ENCODE measurements at places on chromosomes 2 and 18.

DNA sequence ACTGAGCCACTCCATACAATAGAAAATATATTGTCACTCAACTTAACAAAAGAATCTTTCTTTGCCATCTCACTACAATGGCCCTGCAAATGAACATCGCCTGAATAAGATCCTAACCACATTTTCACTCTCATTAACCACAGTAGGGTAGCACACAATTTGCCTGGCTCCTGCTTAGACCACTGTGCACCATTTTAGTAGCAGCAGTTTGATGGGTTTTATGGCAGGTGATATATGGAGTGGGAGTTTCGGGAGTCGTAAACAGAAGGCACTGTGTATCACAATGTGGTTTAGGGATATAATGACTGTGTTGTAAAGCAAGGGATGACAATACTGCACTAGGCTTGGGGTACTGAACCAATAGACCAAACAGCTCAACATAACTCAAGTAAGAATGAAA is 617.4 kb downstream of the BCL11A start:
- DNase-seq = no peak

DNA sequence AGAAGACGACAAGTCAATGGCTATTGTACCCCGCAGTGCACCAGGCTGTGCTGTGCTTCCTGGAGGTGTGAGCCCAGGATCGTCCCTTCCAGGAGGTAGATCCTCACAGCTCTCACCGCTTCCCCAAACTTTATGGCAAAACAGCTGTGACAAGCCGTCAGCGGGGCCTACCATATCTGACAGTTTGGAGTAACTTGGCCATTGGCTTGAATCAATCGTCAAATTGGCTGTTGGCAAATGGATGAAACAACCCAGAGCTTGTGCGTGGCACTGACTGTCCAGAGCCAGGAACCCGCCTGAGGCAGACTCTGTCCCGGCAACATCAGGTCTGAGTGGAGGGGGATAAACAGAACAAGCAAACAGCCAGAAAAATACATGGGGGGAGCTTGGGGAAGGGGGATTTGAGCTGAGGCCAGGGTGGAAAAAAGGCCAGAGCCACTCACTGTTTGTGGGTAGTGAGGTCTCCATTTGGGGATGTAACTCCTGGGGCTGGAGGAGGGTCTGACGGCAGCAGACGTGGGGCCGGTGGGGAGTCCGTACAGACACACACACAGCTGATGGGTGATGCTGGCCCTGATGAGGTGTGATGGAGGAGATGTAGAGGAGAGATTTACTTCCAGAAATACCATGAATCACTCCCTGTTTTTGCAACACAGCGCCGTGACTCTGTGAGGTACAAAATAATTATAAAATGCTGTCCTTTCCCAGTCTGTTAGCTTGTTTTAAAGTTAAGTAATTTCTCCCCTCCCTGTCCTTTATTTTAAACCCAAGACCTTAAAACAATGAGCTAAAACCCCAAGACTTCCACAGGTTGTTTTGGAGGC is 174.8 kb downstream of the TWIST2 start:
- DNase-seq = no peak

DNA sequence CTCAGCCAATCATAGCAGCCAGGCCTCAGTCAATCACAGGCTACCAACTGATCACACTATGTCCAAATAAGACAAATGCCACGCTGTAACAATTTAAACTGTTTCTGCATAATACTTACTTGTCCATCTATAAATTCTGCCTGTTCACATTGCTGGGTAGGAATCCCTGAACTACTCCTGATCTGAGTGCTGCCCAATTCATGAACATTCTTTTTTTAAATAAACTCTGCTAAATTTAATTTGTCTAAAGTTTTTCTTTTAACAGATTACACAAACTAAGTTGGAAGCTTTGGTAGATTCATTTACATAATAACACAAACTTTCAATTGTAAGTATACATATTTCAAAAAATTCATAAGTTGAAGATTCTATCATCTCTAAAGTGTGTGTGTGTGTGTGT is 583.0 kb downstream of the ERBB4 start:
- no peak for DNase-seq

DNA sequence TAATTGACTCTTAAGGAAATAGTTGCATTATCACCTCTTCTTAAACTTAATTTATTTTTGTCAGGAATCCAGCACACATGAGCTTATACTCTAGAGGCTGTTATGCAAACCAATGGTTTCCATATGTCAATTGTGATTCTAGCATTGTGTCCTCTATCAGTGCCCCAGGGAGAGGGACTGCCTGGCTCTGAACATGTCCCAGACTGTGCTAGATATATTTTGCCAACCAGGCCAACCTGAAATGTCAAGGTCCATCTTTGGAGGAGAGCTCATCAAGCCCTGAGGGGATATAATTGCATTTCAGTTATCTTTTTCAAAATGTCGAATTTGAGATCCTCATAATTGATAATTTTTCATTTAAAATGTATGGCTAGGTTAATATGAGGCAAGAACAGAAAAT is 34.2 kb downstream of the HNMT start:
- DNase-seq = no peak

DNA sequence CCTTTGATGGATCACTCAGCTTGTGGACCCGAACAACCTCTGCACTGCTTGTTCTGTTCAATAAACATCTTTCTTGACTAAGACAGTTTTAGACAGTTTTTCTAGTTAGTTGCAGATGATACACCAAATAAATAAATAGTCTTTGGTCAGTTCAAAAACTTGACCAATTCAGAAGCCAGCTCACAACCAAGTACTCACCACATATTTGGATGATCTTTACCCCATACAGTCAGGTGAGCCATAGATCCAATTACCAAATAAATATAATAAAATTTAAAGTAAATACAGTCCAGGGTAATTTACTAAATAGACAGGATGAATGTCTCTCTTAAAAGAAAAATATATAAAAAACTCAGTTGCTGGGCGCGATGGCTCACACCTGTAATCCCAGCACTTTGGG is 18.2 kb downstream of the SCN3A start:
- no peak for DNase-seq

GRCh38 chr18:54255141-54255540 is 14.2 kb upstream of the POLI start:
- DNase-seq = no peak

GRCh38 chr2:221444106-221444505 is 128.0 kb downstream of the EPHA4 start:
- no peak for DNase-seq

DNA sequence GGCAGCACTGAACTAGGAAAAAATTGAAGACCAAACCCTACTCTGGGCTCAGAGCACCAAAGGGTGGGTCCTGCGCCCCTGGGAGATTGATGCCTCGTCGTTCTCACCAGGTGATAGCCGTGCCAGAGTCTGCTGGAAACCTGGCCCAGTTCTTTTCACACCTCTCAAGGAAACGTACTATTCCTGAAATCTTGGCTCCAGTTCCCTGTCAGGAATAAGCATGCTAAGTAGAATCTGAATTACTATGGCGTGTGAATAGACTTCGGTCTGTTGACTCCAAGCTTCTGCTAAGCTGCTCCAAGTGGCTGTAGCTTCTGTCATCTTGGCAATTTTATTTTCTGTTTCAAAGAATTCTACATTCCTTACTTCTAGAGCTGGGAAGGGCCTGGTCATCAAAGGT is 75.4 kb downstream of the MARCHF4 start:
- DNase-seq = no peak

DNA sequence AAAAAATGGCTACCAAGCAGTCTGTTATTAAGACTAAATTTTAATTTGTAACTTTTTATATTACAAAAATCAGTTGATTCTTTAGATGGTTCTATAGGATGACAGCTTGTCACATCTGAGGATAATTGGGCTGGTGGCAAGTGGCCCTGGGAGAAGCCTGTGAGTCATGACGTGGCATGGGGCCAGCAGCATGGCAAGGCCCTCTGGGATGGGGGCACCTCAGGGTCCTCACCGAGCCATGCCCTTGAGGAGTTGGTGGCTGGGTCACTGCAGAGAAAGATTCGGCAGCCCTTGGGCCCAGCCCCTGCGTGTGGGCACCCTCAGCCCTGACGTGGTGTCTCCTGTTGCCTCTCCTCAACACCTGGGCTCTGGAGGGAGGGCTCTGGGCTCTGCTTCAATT is 49.7 kb downstream of the STK25 start:
- no peak for DNase-seq

DNA sequence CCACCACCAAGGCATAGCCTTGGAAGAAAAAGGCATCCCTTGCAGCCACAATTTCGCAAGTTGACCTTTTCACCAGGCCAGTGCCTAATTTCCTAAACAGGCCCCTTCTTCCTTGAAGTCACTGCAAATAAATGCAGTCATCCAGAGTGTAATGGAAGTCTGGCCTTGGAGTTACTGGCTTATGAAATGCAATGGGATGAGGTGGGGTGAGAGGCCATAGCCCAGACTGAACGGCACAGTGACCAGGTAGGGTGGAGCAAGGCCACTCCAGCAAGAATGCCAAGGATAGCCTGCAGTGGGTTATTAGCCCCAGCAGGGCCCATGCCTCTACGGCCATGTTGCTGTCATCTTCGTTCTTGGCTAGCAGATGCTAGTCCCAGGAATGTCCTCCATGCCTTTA is 68.4 kb downstream of the BCL11A start:
- DNase-seq = no peak

DNA sequence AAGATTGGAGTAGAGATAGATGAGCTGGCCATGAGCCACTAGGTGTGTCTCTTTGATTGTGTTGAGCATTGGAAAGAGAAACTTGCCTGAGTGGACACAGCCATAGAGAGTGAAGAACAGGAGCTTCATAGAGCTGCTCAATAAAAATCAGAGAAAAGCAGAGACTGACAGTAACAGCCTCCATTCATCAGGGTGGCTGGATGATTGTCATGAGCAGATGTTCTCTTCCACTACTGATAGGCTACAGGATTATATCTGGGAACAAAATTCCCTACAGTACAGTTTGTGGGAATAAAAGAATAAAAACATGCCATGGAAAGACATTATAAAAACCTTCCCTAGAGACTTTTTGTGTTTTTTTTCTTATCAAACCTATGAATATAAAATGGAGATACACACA is 404.8 kb upstream of the ACVR2A start:
- no peak for DNase-seq

- no peak for DNase-seq
Measured at GRCh38 chr2:64638502-64639120, 15.1 kb downstream of the SERTAD2 start.

DNA sequence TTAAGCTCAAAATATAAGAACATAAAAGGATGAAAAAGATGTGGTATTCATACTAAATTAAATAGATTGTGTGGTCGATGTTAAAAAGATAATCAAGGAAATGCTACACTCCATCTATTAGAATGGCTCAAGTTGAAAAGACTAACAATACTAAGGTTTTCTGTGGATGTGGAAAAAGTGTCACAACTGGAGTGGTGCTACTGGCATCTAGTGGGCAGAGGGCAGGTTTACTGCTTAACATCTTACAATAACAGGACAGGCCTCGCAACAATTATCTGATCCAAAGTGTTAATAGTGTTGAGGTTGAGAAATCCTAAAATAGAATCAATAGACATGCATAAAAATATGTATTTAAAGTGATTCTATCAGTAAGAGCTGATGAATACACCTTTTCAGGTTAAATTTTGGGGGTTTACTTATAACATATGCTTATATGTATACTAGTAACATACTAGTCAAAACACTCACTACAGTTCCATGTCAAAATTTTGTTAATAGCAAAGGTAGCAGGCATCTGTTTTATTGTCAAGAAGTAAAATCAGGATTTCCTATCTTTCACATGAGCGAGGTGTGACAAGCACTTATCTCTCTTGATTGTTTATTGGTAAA is 91.5 kb upstream of the TMEFF2 start:
- DNase-seq = no peak

GRCh38 chr2:129467941-129468340 is 511.5 kb upstream of the RAB6C start:
- no peak for DNase-seq

DNA sequence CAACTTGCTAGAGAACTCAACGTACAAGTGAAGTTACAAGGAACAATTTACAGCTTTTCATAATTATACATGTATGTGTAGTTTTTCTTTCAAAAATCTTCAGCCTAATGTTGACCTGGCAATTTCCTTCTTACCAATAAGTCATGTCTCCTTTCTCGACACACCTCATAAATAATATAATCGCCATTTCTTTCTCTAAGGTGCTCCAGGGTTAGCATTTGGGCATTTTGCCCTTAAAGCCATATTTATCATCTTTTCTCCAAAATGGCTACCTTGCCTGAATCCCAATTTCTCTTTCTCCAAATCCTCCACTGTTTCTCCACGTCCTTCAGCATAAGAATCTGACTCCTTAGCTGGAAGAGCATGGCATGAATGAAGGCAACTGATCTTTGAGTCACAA is 50.3 kb upstream of the RAB27B start:
- no peak for DNase-seq
